ENCODE measurements at places on chromosomes 4 and X.

DNA sequence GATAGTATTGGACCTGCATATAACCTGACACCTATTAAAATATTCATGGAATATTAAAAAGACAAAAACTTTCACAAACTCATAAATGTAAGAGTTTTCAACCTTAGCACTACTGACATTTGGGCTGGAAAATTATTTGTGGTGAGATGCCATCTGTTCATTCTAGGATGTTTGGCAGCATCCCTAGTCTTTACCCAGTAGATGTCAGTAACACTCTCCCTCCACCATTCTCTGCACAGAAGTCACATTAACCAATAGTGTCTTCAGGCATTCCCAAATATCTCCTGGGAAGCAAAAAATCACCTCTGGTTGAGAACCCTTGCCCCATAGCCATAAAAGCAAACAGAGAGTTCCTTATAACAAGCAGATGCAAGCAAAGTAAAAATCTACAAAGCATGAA lies 41.4 kb upstream of the NDST4 start:
- no peak for DNase-seq

GRCh38 chr4:2813446-2814405 lies 20.8 kb downstream of the SH3BP2 start:
- no peak for DNase-seq

GRCh38 chr4:167715176-167715575 lies 377.2 kb upstream of the ANXA10 start:
- DNase-seq: no peak

DNA sequence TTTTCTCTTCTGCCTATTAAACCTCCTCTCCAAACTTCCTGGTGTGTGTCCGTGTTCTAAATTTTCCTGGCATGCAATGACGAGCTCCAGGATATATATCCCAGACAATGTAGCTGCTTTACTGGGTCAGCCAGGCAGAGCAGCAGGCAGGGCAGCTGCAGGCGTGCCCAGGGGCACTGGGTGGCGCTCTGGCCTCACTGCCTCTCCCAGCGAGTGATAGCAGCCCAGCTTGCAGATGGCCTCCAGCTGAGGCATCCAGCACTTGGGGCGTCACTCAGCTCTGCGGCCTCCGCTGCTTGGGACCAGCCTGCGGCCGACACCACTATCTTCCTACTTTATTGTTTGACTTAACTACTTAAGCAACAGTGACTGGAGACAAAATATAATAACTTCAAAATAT lies 23.0 kb upstream of the UBA6 start:
- no peak for DNase-seq

GRCh38 chr4:186486172-186486571 lies 69.2 kb downstream of the MTNR1A start:
- DNase-seq: no peak

GRCh38 chr4:41361794-41362526 lies 105.2 kb downstream of the UCHL1 start:
- DNase-seq: no peak
